NB4 (cell line): ENCODE measurements at places on chromosomes 7 and 10.

DNA sequence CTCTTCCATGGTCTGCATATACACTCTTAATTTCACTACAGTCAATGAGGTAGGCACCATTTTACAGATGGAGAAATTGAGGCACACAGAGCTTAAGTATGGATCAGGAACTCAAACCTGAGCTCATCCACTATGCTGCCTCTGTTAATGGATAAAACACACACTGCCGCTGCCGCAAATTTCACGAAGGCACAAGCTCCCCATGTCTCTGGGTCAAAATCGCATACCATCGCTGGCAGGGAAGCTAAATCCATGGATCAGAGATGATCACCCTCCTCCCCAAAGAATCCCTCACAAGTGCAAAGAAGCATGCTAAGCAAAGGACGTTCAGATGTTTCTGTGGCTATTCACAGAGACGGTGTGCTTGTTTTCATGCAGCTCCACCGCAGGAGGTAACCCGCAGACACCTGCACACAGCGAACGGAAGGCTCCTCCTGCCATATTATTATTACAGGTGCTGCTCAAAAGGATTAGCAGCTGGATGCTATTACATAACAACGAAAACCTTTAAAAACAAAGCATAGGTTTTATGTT lies 109.3 kb downstream of the UBE2H start:
- no peak for DNase-seq

DNA sequence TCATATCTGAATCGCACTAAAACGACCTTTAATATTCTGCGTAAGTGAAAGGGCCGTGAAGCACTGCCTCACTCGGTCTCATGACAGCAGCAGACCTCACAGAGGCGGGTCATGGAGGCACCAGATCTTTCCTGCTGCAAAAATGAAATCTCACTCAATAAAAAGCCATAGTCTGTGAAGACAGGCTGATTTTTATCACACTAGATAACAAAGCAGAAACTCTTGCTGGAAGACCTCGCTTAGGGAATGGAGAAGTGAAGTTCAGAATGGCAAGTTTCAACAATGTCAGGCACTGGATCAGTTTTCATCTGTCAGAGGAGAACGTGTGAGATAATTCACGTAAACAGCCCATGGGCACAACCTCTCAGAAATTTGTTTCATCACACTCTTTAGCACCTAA lies 8.0 kb downstream of the SEPHS1 start:
- no peak for DNase-seq

DNA sequence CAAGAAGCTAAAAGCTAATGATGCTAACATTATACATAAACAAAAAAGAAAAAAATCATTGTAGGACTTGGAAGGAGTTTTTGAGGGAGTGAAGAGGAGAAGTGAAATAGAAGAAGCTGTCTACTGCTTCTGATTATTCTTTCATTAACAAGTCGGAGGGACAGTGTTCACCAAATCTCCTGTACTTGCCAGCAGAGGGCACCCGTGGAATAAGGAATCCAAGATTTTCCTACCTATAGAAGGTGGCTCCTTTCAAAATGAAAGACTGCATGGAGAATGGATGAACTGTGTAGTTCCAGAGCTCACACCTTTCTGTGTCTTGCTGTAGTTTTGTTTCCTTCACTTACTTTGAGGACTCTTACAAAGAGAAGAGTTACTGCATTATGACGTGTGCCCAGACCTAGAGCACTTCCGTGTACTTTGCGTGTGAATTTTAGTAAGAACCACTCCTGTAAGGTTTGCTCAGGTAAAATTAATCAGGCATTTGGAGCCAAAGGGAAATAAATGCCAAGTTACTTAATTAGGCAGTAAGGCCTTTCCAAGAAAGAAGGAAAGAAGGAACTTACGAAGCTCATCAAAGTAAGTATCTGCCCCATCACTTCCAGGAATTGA lies 145.1 kb downstream of the SEMA3D start:
- peak; percentile 68 for DNase-seq

DNA sequence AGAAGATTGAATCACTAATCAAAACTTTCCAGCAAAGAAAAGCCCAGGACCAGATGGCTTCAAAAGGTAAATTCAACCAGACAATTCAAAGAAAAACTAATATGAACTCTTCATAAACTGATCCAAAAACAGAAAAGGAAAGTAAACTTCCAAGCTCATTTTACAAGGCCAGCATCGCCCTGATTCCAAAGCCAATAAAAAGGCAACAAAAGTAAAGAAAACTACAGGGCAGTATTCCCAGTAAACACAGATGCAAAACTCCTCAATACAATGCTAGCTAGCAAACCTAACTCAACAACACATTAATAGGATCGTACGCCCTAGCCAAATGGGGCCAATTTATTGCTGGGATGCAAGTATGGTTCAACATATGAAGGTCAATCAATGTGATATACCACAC lies 53.1 kb downstream of the RNF32 start:
- no peak for DNase-seq

- peak; percentile 22 for DNase-seq
Observed at GRCh38 chr7:37377231-37377630, 71.4 kb downstream of the ELMO1 start.

DNA sequence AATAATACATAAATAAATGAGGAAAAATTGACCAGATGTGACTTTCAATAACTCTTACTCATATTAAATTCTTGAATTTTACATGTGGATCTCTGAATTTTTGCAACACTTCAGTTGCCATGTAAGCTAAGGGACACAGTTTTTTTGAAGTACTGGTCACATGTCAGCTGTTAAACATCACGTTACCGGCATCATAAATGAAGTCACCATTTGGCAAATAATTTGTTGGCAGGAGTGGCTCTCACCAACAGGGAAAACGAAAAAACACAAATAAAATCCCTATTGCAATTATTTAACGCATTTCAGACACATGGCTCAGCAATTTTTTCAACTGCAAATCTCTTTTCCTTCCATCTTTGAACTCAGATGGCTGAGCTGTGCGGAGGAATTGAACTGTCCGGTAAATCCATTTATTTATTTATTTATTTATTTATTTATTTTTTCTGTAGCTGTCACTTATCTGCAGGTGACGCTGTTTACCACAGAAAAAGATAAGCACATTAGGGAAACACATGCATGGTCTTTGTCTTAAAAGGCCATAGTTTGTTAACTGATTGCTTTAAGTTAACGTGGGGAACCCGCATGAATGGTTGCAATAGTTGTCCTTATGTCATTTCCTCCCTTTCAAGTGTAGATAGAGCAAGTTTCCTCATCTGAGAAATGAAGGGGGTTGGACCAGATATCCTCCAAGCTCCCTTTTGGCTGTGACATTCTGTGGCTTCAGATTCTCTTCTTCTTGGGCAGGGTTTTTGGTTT lies 64.7 kb upstream of the JAZF1 start:
- DNase-seq, result peak; percentile 63

DNA sequence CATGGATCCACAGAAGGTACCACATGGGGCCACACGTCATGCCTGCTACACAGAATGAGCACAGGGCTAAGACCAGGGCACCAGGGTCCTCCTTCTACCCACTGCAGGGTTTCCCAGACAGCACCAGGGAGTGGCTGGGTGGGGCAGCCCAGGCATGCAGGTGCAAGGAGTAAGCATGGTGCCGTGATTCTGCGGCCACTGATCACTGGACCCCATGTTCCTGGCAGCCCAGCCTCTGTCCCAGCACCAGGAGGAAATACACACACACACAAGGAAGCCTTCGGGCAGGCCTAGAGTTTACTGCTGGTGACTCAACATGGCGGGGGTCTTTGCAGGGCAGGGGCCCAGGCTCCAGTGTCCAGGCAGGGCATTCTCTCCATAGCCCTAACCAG lies 13.9 kb downstream of the ATP6V1F start:
- DNase-seq, result no peak

- no peak for DNase-seq
Observed at GRCh38 chr7:135960709-135961451, 16.3 kb downstream of the MTPN start.

DNA sequence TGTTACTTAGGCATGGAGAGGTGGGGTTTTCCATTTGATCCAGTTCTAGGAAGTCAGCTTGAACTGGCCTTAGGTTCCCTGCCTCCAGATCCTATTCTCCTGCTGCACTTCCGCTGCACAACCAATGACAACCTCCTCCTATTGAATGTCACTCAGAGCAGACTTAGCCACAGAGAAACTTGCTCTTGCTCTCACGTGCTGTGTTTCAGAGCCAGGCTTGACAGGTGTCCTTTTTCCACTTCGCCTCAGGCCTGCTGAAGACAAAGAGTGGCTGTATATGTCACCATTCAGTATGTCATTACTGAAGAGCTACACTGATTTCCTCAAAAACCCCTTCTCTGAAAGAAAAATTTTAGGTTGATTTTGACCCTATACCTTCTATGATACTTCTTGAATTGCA lies 115.4 kb upstream of the ETV1 start:
- no peak for DNase-seq

- DNase-seq, result no peak
Observed at GRCh38 chr10:15053061-15053460, 9.3 kb downstream of the OLAH start.

- no peak for DNase-seq
Observed at GRCh38 chr7:132066761-132067171, 509.5 kb downstream of the PLXNA4 start.

GRCh38 chr7:147412782-147413556 lies 1177.6 kb upstream of the C7orf33 start:
- DNase-seq, result no peak

- DNase-seq, result no peak
Observed at GRCh38 chr10:61337741-61338140, 115.4 kb downstream of the TMEM26 start.
